ENCODE measurements at places on chromosomes 7 and 10. TPM values are rescaled to one million over a fixed set of nuclear protein-coding genes. Genes with fewer than 3 reads are reported as not detected.

- H3K27me3 ChIP-seq = no peaks in the 10 kb centered on the region
- DNase-seq = no peak
- no peaks in the 10 kb centered on the region for H3K36me3 ChIP-seq
Observed at GRCh38 chr7:110762546-110763225, 328.2 kb upstream of the LRRN3 start.

DNA sequence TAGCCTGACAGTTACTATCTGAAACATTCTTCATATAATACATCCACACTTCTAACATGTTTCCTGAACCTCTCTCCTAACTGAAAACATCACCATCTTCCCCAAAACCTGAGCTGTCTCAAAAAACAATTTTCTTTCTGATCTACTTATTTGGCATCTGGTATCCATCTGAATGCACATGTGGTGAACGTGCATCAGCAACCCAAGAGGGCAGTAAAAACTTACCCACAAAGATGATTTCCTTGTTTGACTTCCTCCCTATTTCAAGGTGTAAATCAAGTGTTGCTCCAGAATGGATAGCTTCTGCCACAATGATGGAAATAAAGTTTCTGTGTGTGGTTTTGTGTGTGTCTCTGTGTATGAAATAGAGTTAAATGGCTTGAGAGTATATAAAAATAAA lies 500.4 kb downstream of the MAGI2 start:
- H3K4me1 ChIP-seq = no peaks in the 10 kb centered on the region
- no peak overlapping the region for H3K27ac ChIP-seq
- DNase-seq = no peak
- H3K36me3 ChIP-seq = no peaks in the 10 kb centered on the region
- H3K27me3 ChIP-seq = no peaks in the 10 kb centered on the region

DNA sequence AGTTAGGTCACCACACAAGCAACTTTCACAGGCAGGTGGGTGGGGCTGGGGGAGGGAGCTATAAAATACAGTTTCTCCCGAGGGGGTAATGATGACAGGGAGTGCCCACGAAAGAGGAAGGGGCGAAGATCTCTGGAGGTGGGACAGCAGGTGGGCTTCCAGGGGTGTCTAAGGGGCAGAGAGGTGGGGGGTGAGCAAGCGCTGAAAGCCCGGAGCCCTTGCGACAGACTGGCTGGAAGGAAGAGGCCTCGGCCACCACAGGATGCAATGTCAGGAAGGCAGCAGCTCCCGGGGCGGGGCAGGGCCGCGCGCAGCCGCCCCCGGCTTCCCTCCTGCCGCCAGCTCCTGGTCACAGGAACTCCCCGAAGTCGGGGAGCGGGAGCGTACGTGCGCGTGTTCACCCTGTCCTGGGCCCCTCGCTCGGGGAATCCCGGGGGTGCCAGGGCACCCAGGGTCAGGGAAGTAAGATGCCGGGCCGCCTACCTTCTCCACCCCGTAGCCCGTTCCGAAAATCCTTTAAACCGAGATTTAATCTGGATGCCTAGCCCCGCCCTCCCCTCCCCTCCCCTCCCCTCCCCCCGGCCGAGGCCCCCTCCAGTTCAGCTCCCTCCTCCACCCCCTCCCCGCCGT lies 105.2 kb upstream of the PPIF start:
- H3K27me3 ChIP-seq = no peaks in the 10 kb centered on the region
- H3K4me3 ChIP-seq = peak overlapping the region; percentile 80
- peaks cover 60% of the 10 kb centered on the region for H3K4me1 ChIP-seq
- H3K36me3 ChIP-seq = peaks cover 12% of the 10 kb centered on the region

DNA sequence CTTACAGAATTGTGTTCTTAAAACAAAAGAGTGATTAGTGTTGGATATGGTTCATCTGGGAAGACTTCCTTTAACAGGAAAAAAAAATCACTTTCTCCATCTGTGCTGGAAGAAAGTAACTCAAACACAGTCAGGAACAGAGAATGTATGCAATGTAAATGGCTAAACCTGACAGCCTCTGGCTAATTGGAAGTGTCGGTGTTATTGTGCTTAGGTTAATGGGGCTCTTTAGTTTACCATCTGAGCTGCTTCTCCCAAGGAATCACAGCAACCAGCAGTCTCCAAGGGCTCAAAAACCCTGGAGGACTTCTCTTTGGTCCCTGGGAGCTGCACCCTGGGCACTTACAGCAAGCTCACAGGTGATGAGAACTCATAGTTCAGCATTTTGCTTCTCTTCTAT lies 724.5 kb downstream of the LRMDA start:
- DNase-seq = no peak
- H3K27me3 ChIP-seq = no peaks in the 10 kb centered on the region
- no peak overlapping the region for H3K4me3 ChIP-seq
- H3K36me3 ChIP-seq = no peaks in the 10 kb centered on the region
- no peaks in the 10 kb centered on the region for H3K4me1 ChIP-seq

GRCh38 chr7:31958226-31958625 lies 112.0 kb downstream of the PDE1C start:
- no peaks in the 10 kb centered on the region for H3K4me1 ChIP-seq
- DNase-seq = no peak
- no peak overlapping the region for H3K27ac ChIP-seq
- H3K36me3 ChIP-seq = no peaks in the 10 kb centered on the region
- H3K27me3 ChIP-seq = no peaks in the 10 kb centered on the region

DNA sequence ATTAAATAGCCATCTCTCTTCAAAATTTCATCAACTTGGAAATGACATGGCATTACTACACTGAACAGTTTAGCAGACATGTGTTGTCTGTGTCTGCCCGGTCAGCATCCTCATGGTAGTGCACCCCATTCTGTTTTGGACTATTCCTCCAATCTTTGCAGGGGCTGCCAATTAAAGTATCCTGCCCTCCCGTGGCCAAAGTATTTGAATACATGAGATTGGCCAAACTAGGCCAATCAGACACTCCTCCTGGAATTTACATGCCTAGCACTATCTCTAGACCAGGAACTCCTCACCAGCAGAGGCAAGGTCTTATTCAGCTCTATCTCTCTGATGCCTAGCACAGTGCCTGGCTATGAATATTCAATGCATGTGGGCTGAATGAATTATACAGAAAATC lies 4.4 kb downstream of the SHTN1 start:
- peaks cover 15% of the 10 kb centered on the region for H3K27me3 ChIP-seq
- no peaks in the 10 kb centered on the region for H3K36me3 ChIP-seq
- DNase-seq = no peak
- H3K4me1 ChIP-seq = no peaks in the 10 kb centered on the region
- H3K4me3 ChIP-seq = no peak overlapping the region

DNA sequence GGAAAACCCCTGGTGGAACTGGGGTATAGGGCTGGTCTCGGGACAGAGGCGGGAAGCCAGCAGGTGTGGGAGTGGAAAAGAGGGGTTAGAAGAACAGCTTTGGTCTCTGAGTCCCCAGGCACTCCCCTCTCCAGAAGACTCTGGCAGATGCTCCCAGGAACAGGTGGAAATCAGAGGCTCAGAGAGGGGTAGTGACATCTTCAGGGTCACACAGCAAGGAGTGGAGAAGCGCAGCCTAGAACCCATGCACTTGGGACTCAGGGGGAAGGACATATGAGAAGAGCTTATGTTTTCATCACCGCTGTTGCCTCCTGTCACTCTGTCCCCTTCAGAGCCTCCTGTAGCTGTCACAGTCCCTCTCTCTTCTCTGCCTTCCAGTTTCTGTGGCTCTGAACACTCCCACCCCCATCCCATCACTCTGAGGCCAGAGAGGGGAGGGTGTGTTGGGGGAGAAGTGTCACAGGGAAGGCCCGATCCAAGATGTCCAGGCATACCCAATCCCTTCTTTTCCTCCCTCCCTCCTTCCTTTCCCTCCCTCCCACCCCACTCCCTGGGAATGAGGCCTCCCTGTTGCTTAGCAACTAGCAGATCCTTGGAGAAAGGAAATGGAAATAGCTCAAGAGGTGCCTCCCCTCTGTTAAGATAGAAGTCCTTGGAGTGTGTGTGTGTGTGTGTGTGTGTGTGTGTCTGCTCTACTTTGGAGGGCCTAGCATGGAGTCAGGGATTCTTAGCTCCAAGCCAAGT lies 32.0 kb downstream of the SRRM3 start:
- no peak for DNase-seq
- H3K36me3 ChIP-seq = no peaks in the 10 kb centered on the region
- H3K27me3 ChIP-seq = peaks cover 35% of the 10 kb centered on the region
- H3K27ac ChIP-seq = no peak overlapping the region
- H3K4me1 ChIP-seq = peaks cover 8% of the 10 kb centered on the region

- no peak overlapping the region for H3K27ac ChIP-seq
- H3K27me3 ChIP-seq = peaks cover 14% of the 10 kb centered on the region
- no peaks in the 10 kb centered on the region for H3K36me3 ChIP-seq
- no peaks in the 10 kb centered on the region for H3K4me1 ChIP-seq
- DNase-seq = no peak
- H3K4me3 ChIP-seq = no peak overlapping the region
Observed at GRCh38 chr10:26242706-26243350, 26.3 kb downstream of the GAD2 start.

GRCh38 chr10:124603376-124604213 lies 140.6 kb downstream of the FAM53B start:
- H3K27ac ChIP-seq = no peak overlapping the region
- H3K4me1 ChIP-seq = no peaks in the 10 kb centered on the region
- no peak for DNase-seq
- H3K4me3 ChIP-seq = no peak overlapping the region
- H3K27me3 ChIP-seq = no peaks in the 10 kb centered on the region

- DNase-seq = no peak
- no peak overlapping the region for H3K27ac ChIP-seq
- H3K4me1 ChIP-seq = peaks cover 10% of the 10 kb centered on the region
- H3K4me3 ChIP-seq = no peak overlapping the region
Observed at GRCh38 chr7:122889116-122889515, 2.9 kb upstream of the CADPS2 start.

- no peaks in the 10 kb centered on the region for H3K27me3 ChIP-seq
- H3K4me3 ChIP-seq = no peak overlapping the region
- H3K27ac ChIP-seq = no peak overlapping the region
- H3K4me1 ChIP-seq = peaks cover 34% of the 10 kb centered on the region
Observed at GRCh38 chr7:12727455-12728191, 40.2 kb downstream of the ARL4A start.

DNA sequence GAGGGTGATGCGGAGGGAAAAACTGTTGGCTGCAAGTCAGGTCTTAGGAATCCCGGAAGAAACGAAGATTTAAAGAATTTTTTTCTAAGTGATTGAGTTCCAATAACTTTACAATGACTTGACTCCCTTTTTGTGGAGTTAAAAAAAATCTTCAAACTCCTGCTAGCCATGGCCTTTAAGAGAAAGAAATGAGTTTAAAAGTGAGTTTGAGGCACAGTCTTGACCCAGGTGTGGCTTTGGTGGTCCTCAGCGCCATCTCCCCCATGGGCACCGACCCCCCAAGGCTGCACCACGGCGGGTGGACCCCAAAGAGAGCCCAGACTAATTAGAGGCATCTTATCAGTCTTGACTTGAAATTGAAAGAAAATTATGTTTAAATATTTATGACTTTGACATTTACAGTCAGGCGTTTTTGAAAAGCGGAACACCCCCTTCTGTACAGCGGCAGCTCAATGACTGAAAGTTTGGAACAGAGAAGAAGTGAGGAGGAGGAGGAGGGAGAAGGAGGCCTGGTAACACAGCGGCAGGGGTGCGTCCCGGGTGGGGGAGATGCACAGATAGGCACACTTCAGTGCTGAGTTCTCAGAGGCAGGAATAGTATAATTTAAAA lies 349.6 kb downstream of the DNAJB6 start:
- H3K4me3 ChIP-seq = no peak overlapping the region
- peaks cover 69% of the 10 kb centered on the region for H3K27me3 ChIP-seq
- DNase-seq = no peak
- H3K4me1 ChIP-seq = peaks cover 9% of the 10 kb centered on the region

- no peaks in the 10 kb centered on the region for H3K36me3 ChIP-seq
- H3K4me1 ChIP-seq = no peaks in the 10 kb centered on the region
- no peaks in the 10 kb centered on the region for H3K27me3 ChIP-seq
Observed at GRCh38 chr7:30995536-30995935, 31.8 kb downstream of the GHRHR start.

DNA sequence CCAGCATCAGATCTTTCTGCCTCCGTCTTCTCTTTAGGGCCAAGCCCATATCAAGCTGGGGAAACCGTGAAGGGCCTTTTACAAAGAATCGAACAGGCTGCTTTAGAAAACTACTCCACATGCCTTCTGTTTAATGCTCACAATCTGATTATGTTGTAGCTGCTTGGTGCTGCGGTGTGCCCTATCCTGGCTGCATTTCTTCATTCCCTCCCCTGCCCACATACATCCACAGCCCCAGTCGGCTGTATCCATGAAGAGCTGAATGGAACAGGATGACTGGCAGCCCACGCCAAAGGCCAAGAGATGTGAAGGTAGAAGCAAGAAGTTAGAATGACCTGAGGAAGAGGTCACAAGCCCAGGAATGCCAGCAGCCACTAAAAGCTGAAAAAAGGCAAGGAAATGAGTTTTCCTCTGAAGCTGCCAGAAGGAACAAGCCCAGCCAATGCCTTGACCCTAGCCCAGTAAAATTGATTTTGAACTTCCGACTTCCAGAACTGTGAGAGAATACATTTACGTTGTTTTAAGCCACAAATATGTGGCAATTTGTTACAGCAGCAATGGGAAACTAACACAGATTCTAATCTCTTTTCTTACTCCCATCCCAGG lies 22.2 kb downstream of the TAS2R41 start:
- no peaks in the 10 kb centered on the region for H3K27me3 ChIP-seq
- H3K4me3 ChIP-seq = no peak overlapping the region
- H3K27ac ChIP-seq = no peak overlapping the region
- DNase-seq = no peak

DNA sequence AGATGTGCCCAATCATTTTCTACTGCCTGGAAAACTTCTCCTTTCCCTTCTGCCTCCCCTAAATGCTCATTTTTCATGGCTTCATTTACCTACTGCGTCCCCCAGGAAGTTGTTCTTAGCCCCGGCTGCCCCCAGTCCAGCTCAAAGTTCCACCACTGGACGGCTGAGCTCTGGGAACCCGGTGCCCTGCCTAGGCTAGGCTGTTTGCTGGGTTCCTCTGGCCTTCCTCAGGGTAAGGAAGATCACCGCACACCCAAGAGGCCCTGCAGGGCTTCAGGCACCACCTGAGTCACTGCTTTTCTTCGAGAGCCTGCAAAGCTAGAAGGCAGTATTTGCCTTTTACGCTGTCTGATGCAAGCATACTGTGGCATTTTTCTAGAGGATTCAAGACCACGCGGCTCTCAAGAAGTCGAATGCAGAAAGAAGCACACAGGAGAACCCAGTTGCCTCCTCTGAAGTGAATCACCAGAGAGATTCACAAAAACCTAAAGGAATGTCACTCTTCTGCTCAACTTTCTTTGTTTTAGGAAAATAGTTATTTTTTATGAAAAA lies 46.7 kb upstream of the ZMIZ1 start:
- H3K27me3 ChIP-seq = no peaks in the 10 kb centered on the region
- DNase-seq = no peak
- no peaks in the 10 kb centered on the region for H3K36me3 ChIP-seq
- H3K4me1 ChIP-seq = peaks cover 16% of the 10 kb centered on the region
- no peak overlapping the region for H3K27ac ChIP-seq

- no peaks in the 10 kb centered on the region for H3K36me3 ChIP-seq
- no peak overlapping the region for H3K4me3 ChIP-seq
- no peaks in the 10 kb centered on the region for H3K27me3 ChIP-seq
- DNase-seq = no peak
- no peak overlapping the region for H3K27ac ChIP-seq
Observed at GRCh38 chr10:25952857-25953256, 18.8 kb downstream of the MYO3A start.

GRCh38 chr7:152365982-152366603 lies 69.7 kb downstream of the KMT2C start:
- peaks cover 16% of the 10 kb centered on the region for H3K4me1 ChIP-seq
- DNase-seq = no peak
- H3K36me3 ChIP-seq = peaks cover 24% of the 10 kb centered on the region
- no peaks in the 10 kb centered on the region for H3K27me3 ChIP-seq
- H3K4me3 ChIP-seq = no peak overlapping the region

GRCh38 chr7:1757601-1758000 lies 87.5 kb downstream of the ELFN1 start:
- H3K36me3 ChIP-seq = no peaks in the 10 kb centered on the region
- H3K4me1 ChIP-seq = peaks cover 13% of the 10 kb centered on the region
- H3K27ac ChIP-seq = no peak overlapping the region
- no peak for DNase-seq

CPA2 gene
- not detected for total RNA-seq

ABCC2 gene
- total RNA-seq = 0.97 TPM

LGI1 gene
- total RNA-seq = not detected

PRR15 gene
- not detected for total RNA-seq

Data from activated CD8-positive, alpha-beta T cell treated with anti-CD3 and anti-CD28 coated beads, Interleukin-2, amount 10 ng/mL, durations not matched to agents 7 days and 5 days (primary cell).